ENCODE measurements at places on chromosomes 12 and 14. TPM values are rescaled to one million over a fixed set of nuclear protein-coding genes. Genes with fewer than 3 reads are reported as not detected.

DNA sequence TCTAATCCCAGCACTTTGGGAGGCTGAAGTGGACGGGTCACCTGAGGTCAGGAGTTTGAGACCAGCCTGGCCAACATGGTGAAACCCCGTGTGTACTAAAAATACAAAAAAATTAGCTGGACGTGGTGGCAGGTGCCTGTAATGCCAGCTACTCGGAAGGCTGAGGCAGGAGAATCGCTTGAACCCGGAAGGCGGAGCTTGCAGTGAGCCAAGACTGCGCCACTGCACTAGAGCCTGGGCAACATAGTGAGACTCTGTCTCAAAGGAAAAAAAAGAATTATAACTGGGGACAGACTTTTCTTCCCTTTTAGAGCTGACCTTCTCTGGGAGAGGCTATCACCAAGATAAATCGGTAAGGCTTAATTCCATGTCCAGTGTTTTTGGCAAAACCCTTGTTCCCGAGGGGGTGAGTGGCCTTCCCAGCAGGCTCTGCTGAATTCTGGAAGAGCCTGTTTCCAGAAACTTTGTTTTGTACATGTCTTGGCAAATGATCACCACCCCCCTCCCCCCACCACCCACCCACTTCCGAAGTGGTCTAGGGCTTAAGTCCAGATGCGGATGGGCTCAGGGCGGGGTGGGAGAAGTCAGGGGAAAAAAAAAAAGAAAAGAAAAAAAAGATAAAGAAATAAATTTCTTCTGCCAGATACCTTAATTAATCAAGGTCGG, 32.3 kb upstream of the DEGS2 start:
- peak overlapping the region; percentile 93 for H3K27ac ChIP-seq
- H3K4me3 ChIP-seq = no peak overlapping the region
- H3K4me1 ChIP-seq = peaks cover 22% of the 10 kb centered on the region
- H3K36me3 ChIP-seq = no peaks in the 10 kb centered on the region
- no peak for DNase-seq

Gene OR11G2
- total RNA-seq = not detected

DNA sequence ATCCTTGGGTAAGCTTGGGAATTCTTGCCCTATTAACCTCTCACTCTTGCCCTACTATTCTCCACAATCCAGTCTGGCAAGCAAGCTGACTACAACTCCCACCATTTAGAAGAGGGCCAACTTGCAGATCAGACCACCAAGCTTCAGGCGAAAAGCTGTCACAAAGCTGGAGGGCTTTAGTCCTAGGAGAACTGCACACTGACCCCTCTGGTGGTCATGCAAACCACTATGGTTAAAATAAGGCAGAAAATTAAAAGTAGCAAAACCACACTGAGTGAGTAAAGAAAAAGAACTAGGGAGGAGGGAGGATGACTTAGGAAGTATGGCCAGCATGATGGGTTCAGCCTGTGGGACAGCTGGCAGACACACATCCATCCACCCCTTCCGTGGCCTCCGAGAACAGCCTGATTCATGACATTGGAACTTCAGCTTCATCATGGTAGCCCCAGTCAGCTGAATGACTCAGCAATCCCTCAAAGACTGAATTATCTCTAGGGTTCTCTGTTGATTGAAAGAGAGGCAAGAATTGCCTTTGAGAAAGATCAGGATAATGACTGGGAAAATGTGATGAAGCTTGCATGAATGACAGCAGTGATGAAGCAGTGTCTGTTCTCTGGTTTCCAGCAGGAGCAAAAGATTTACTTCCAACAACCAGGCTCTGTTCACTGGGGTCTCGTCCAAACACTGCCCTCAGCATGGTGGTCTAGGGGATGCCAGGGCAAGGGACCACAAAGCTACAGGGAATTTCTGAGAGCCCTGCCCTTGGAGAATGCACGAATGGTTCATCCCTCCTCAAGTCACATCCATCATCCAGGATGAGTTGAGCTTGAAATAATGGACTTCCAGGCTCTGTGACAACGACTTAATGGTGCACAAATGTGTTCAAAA, 24.4 kb downstream of the PITPNM2 start:
- H3K4me1 ChIP-seq = peaks cover 51% of the 10 kb centered on the region
- no peak for DNase-seq
- no peaks in the 10 kb centered on the region for H3K27me3 ChIP-seq
- no peak overlapping the region for H3K4me3 ChIP-seq

GRCh38 chr12:70487440-70487839, 121.3 kb downstream of the KCNMB4 start:
- no peak for DNase-seq
- H3K4me1 ChIP-seq = no peaks in the 10 kb centered on the region

Gene RARG
- 150 TPM for total RNA-seq

DNA sequence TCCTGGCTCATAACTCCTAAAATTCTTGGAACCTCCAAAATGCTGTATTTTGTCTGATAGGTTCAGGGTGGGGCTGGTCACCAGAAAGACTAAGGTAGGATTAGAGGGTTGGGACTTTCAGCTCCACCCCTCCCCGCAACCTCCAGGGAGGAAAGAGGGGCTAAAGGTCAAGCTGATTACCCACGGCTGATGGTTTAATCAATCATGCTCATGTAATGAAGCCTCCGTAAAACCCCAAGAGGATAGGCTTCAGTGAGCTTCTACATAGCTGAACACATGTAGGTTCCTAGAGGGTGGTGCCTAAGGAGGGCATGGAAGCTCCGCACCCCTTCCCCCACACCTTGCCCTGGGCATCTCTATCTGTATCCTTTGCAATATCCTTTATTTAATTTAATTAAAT, 60.0 kb downstream of the DGLUCY start:
- H3K27ac ChIP-seq = no peak overlapping the region
- peaks cover 24% of the 10 kb centered on the region for H3K36me3 ChIP-seq
- H3K27me3 ChIP-seq = no peaks in the 10 kb centered on the region
- DNase-seq = no peak
- H3K4me3 ChIP-seq = no peak overlapping the region

DNA sequence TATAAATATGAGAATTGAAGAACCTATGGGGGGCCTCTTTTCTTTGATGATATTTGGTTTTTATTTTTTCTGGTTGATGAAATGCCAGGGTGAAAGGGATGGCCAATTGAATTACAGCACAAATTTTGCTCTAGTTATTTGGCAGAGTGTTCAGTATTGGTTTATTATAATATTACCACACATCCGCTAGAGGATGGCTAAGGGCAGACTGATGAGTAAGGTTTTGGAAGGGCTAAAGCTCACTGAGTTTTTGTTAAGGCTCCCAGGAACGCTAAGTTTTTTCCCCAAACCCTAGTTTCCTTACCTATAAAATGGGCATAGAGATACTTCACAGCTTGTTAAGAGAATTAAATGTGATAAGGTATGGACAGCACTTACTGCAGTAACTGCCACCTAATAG, 34.3 kb upstream of the LRRC10 start:
- no peaks in the 10 kb centered on the region for H3K36me3 ChIP-seq
- H3K27me3 ChIP-seq = no peaks in the 10 kb centered on the region

GRCh38 chr14:76926521-76927251, 100.5 kb downstream of the LRRC74A start:
- no peaks in the 10 kb centered on the region for H3K36me3 ChIP-seq
- no peak overlapping the region for H3K4me3 ChIP-seq
- no peak overlapping the region for H3K27ac ChIP-seq
- H3K4me1 ChIP-seq = peaks cover 51% of the 10 kb centered on the region
- DNase-seq = no peak
- no peaks in the 10 kb centered on the region for H3K27me3 ChIP-seq

Gene FKBP11
- 28.6 TPM for total RNA-seq

Gene KLRK1
- total RNA-seq = 1.6 TPM

DNA sequence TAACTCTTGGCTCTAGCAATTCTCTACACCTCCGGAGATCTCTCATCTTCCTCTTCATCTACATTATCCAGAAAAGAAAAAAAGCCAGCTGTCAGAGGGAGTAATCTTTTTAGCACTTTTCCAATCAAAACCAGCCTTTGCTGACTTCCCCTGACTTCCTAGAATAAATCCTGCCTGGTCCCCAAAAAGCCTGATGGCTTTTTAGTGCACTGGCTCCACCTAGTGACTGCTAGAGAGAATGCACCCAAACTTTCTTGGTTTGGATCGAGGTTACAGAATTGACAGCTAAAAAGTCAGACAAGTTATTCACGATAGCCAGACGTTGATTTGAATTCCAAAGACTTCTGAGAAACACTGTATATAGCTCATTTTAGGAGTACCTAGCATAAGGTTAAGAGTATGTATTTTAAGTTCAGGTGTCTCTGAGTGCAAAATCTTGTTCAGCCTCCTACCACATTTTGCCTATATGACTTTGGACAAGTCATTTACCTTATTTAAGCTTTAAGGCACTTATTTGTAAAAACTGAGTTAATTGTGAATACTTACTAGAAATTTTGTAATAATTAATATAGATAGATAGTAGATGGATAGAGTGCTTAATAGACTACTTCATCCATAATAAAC, 185.7 kb upstream of the GRIN2B start:
- H3K4me3 ChIP-seq = no peak overlapping the region
- H3K4me1 ChIP-seq = no peaks in the 10 kb centered on the region
- H3K27me3 ChIP-seq = no peaks in the 10 kb centered on the region
- no peak overlapping the region for H3K27ac ChIP-seq
- no peaks in the 10 kb centered on the region for H3K36me3 ChIP-seq

Gene CD69
- 3.6 TPM for total RNA-seq

- H3K27me3 ChIP-seq = no peaks in the 10 kb centered on the region
- no peaks in the 10 kb centered on the region for H3K4me1 ChIP-seq
- H3K4me3 ChIP-seq = no peak overlapping the region
- no peaks in the 10 kb centered on the region for H3K36me3 ChIP-seq
These were observed 276.3 kb upstream of the FAR2 start for GRCh38 chr12:28872654-28873268.

GRCh38 chr12:78185109-78185508, 354.4 kb downstream of the NAV3 start:
- no peak overlapping the region for H3K4me3 ChIP-seq
- H3K4me1 ChIP-seq = no peaks in the 10 kb centered on the region
- no peaks in the 10 kb centered on the region for H3K27me3 ChIP-seq

- no peak for DNase-seq
- H3K27me3 ChIP-seq = no peaks in the 10 kb centered on the region
- peak overlapping the region; percentile 81 for H3K27ac ChIP-seq
- H3K4me1 ChIP-seq = peaks cover 25% of the 10 kb centered on the region
- no peaks in the 10 kb centered on the region for H3K36me3 ChIP-seq
These were observed 31.9 kb upstream of the DUSP6 start for GRCh38 chr12:89384050-89384758.

GRCh38 chr14:59691266-59691665, 114.7 kb upstream of the CCDC175 start:
- no peaks in the 10 kb centered on the region for H3K4me1 ChIP-seq
- DNase-seq = no peak
- H3K4me3 ChIP-seq = no peak overlapping the region
- no peak overlapping the region for H3K27ac ChIP-seq
- no peaks in the 10 kb centered on the region for H3K27me3 ChIP-seq

DNA sequence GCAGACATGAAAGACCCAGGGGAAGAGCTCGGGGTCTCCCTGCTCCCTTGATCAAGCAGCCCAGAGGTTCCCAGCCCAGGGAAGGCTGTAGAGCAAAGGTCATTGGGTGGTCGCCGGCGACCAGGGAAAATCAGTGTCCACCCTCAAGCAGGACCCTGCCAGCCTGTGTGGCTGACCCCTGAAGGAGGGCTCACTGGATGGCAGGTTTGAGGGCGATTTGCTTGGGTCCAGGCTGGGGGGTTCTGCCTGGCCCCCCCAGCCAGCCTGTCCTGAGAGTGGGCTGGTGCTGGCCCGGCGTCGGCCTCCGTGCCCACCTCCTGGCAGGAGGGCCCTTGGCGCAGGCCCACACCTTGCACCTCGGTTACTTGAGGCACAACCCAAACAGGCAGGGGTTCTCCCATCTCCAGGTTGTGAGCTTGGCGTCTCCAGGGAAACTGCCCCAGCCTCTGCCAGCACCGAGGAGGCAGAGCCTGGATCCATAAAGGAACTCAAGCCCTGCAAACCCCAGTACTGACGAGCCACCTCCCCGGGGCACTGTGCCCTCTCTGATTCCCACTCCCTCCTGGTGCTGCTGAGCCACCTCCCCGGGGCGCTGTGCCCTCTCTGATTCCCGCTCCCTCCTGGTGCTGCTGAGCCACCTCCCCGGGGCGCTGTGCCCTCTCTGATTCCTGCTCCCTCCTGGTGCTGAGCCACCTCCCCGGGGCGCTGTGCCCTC, 329.0 kb upstream of the SFSWAP start:
- H3K4me1 ChIP-seq = no peaks in the 10 kb centered on the region
- H3K27ac ChIP-seq = no peak overlapping the region
- DNase-seq = no peak

DNA sequence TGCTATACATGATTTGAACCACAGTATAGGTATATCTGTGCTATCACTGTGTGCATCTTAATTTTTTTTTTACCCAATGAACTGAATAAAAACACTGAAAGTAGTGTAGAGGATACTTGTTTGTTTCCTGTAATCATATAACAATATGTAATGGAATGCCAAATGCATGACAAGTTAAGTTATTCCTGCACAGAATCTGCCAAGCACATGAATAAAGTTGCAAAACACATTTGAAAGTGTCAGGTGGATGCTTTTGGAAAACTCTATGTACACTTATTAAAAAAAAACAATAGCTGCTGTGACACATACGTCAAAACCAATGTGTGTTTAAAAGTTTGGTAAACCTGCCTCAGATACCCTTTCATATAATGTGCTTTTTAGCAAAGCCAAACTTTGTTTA, 1638.1 kb upstream of the SEL1L start:
- DNase-seq = no peak
- no peak overlapping the region for H3K27ac ChIP-seq
- no peaks in the 10 kb centered on the region for H3K27me3 ChIP-seq
- H3K4me3 ChIP-seq = no peak overlapping the region
- no peaks in the 10 kb centered on the region for H3K36me3 ChIP-seq

GRCh38 chr12:101793401-101793800, 37.4 kb downstream of the GNPTAB start:
- no peak overlapping the region for H3K27ac ChIP-seq
- no peaks in the 10 kb centered on the region for H3K27me3 ChIP-seq
- no peak overlapping the region for H3K4me3 ChIP-seq
- no peak for DNase-seq

Gene SPRYD3
- 29.0 TPM for total RNA-seq

Gene SLCO1B1
- not detected for total RNA-seq

Gene LMNTD1
- total RNA-seq = not detected

Gene STXBP6
- total RNA-seq = 3.9 TPM

DNA sequence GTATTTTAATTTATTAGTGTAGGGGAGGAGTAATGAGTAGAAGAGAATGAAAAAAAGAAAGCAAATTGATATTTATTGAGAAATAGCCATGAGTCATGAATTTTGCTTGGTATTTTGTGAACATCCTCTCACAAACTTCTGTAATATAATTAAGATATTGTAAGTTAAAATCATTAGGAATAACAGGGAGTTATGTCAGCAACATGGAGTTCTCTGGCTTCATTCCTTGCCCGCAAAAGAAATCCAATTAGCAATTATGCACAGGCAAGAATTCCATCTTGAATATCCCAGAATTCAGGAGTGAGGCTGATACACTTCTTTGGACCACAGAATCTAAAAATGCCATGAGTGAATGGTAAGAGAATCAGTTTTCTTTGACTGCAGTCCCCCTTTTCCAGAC, 94.3 kb upstream of the PTHLH start:
- H3K27ac ChIP-seq = no peak overlapping the region
- DNase-seq = no peak
- no peak overlapping the region for H3K4me3 ChIP-seq
- H3K27me3 ChIP-seq = no peaks in the 10 kb centered on the region
- peaks cover 23% of the 10 kb centered on the region for H3K4me1 ChIP-seq

- H3K27ac ChIP-seq = peak within 1 kb of the TSS; percentile 89
- no peaks in the 10 kb centered on the region for H3K4me1 ChIP-seq
- no peaks in the 10 kb centered on the region for H3K27me3 ChIP-seq
- DNase-seq = no peak
- no peaks in the 10 kb centered on the region for H3K36me3 ChIP-seq
These were observed at the start of gene RASSF9 for GRCh38 chr12:85836197-85837090. RASSF9 (minus strand) TSS chr12:85836409; CDS start chr12:85836201, 208 bp downstream.

Data from esophagus squamous epithelium (tissue), 5 donors.